ENCODE measurements at places on chromosomes 1 and 21. TPM values are rescaled to one million over a fixed set of nuclear protein-coding genes. Genes with fewer than 3 reads are reported as not detected.

The NR1I3 gene
- total RNA-seq, result not detected

The NTNG1 gene
- total RNA-seq, result 8.6 TPM

The TAF1A gene
- total RNA-seq, result 7.2 TPM

The OLFML2B gene
- 27.4 TPM for total RNA-seq

The PIK3CD gene
- 12.5 TPM for total RNA-seq

The FAM3B gene
- not detected for total RNA-seq

The MYOM3 gene
- under 0.01 TPM for total RNA-seq

The TMPRSS15 gene
- not detected for total RNA-seq

The IL23R gene
- not detected for total RNA-seq

- DNase-seq, result no peak
Observed at GRCh38 chr1:116420417-116421200, 47.6 kb downstream of the ATP1A1 start.

GRCh38 chr1:232868793-232869491 lies 63.7 kb downstream of the MAP10 start:
- DNase-seq, result no peak

- no peak for DNase-seq
Observed at GRCh38 chr1:60988891-60989290, 93.5 kb upstream of the NFIA start.

DNA sequence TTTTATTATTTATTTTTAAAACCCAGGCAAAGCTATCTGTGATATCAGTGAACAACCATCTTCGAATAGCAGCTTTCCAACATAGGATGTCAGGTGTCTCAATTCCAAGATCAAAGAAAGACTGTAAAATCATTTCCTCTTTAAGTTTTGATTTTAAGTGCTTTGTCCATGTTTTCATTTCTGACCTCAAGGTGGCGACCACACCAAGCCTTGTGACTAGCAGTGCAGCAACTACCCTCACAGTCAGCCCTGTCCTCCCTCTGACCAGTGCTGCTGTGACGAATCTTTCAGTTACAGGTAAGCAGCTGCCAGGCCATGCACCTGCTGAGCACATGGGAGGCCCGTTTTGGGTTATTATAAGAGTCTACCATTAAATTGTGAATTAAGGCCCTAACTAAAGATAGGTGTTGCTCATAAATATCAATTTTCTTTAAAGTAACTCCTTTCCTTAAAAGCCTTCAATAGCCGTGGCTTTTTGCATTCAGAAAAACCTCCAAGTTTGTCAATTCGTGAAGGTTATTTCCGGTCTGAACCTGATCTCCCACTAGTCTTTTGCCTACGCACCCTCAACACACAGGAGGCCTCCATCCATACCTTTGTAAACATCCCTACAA lies 117.0 kb downstream of the CD247 start:
- no peak for DNase-seq

DNA sequence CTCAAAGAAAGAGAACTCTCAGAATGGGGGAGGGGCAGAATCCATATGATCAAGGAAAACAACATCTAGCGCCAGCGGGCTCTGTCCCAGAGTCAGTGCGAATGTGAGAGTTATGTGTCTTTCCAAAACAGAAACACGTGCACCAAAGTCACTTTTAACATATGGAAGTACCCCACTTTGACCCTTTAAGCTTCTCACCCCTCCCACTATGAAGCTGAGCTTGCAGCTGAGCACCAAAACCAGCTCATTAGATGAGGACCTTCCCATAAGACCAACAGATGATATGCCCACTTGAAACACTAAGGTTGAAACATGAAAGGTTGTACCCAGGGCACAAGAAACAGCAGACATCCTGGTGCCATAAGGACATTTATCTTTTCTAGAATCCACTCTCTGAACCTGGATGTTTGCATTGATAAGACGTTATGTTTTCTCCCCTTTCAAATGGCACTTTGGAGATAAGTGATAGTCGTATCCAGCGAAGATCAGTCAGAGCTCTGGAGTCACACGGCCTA lies 171.0 kb downstream of the TGFBR3 start:
- no peak for DNase-seq

DNA sequence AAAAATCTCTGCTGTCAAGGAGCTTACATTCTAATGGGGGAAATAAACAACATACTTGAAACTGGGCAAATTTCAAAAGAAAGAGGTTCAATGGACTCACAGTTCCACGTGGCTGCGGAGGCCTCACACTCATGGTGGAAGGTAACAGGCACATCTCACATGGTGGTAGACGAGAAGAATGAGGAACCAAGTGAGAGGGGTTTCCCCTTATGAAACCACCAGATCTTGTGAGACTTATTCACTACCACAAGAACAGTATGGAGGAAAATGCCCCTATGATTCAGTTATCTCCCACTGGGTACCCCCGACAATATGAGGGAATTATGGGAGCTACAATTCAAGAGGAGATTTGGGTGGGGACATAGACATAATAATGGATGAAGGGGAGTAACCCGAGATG lies 226.4 kb downstream of the ZP4 start:
- no peak for DNase-seq

DNA sequence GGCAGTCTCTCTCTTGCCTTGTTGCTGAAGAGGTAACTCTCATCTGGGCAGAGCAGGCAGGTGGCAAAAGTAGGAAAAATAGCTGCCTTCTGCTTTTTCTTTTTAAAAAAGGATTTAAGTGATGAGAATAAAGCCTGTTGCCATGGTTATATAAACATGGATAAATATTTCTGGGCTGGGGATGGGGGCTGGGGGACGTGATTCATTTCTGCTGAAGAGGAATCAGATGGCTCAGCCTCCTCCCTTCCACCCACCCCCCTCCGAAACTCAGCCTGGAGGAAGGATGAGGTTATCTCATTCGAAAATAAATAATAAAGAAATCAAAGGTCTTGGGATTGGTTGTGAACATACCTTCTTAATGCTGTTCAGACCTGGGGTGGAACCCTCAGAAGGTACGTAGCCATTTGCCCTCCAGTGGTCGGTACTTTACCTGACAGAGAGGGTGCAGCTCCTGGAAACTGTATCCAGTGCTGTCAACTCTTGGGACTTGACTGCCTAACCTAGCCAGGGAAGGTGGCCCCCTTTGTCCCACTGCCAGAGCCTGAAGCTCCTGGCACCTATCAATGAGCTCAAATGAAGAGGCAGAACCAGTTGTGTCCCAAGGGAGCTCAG lies 3.8 kb upstream of the INKA2 start:
- no peak for DNase-seq

GRCh38 chr1:229249854-229250644 lies 20.9 kb upstream of the RAB4A start:
- DNase-seq, result no peak

- DNase-seq, result no peak
Observed at GRCh38 chr21:15029077-15029476, 35.7 kb downstream of the NRIP1 start.

DNA sequence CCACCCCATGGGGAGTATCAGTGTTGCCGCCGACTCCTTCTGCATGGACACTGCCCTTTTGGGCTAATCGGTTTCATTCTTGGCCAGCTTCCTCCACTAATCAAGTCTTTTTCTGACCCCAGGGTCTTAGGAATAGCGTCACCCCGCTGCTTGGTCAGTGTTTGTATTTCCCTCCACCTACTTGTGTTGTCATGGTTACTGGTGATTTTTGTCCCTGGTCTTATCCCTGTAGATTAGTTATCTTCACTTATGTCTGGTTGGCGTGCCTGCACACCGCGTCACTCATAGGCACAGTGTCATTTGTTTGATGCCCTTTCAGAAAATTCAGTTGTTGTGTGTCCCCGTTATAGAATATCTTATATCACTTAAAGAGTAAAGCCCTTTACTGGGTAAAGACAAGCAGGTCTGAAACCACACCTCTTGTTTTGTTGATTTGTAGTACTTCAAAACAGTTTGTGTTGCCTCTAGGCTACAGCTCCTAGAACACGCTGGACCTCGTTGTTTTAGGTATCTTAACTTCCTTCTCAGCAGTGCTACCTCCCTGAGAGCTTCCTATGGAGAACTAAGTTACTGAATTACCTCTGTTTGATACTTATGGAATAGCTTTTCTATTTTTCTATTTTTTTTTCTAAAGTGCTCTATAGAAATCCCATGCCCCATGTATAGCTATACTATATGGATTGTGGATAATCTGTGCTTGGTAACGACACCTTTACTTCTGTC lies 868 bp downstream of the PPP1R12B start:
- DNase-seq, result no peak

- no peak for DNase-seq
Observed at GRCh38 chr1:111217183-111217910, 10.2 kb upstream of the CHI3L2 start.

DNA sequence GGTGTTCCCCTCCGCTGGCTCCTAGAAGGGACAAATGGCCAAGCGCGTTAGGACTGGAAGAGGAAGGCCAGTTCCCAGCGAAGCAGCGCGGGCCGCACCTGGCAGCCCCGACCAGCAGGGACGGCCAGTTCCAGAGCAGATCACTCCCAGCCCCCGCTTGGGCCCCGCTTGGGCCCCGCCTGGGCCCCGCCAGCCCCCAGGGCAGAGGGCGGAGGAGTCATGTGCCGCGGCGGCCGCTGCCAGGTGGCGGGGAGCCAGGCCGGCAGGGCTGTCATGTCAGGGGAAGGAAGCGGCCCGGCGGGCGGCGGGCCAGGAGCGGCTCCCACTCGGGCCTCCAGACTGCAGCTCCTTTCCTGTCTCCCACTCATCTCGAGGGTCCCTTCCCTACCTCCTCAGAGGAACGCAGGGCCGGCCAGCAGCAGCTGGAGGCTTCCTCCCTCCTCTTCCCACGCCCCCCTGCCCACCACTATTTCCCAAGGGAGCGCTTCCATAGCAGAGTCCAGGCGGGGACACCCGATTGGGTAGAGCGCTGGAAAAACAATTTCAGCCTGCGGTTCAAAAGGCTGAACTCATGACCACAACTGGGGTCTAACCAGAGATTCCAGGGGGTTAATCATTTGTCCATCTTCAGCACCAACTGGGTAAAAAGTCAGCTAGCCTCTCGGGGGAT lies 16.5 kb downstream of the ZNF697 start:
- peak; percentile 96 for DNase-seq

- no peak for DNase-seq
Observed at GRCh38 chr21:28828981-28829380, 163.7 kb downstream of the LTN1 start.

DNA sequence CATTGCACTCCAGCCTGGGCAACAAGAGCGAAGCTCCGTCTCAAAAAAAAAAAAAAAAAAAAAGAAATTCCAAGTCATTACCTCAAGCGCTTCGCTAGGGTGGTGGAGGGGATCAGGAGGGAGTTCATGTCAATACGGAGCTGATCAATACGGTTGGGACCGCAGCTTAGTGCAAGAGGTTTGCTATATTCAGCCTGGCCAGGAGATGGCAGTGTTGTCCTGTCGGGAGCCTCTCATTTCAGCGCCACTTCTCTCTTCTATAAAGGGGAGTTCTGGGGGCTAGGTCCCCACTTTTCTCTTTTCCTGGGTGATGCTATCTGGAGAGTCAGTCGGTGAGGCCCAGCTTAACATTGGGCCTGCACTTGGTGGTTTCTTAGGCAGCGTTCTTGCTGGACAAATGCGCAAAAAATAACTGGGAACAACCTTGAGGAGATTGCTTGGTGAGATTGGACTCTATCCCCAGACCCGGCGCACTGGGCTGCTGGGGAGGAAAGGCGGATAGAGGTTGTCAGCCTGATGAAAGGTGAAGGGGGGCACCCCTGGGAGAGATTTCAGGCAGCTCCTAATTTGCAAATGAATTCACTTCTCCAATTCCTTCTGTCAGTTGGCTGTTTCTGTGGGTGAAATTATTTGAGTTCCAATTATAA lies 40.4 kb downstream of the KIAA0040 start:
- DNase-seq, result peak; percentile 77

- no peak for DNase-seq
Observed at GRCh38 chr1:50488356-50488755, 65.1 kb upstream of the DMRTA2 start.

DNA sequence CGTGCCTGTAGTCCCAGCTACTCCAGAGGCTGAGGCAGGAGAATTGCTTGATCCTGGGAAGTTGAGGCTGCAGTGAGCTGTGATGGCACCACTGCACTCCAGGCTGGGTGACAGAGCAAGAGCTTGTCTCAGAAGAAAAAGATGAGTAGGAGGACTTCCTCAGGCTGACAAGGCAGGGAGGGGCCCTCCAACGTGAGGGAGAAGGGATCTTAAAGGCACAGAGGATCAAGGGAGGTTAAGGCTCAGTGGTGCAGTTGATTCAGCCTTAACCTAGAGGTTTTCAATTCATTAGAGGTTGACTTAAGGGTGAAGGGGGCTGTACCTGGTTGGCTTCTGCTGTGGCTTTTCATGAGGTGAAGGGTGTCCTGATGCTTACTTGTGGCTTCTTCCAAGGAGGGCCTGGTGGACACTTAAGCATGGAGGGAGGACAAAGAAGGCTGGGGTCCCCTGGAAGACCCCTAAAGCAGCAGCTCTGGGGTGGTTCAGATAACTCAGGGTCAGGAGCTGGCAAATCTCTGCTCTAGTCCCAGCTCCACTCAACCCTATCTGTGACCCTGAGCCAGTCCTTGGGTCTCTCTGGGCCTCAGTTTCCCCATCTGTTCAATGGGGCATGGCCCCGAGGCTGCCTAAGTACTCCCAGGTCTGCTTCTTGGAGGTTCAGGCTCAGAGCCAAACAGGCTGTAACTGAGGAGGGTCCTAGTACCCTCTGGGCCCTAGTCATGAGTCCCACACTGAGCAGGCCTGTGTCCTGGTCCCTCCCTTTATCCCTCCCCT lies 6.3 kb downstream of the EXTL1 start:
- no peak for DNase-seq

DNA sequence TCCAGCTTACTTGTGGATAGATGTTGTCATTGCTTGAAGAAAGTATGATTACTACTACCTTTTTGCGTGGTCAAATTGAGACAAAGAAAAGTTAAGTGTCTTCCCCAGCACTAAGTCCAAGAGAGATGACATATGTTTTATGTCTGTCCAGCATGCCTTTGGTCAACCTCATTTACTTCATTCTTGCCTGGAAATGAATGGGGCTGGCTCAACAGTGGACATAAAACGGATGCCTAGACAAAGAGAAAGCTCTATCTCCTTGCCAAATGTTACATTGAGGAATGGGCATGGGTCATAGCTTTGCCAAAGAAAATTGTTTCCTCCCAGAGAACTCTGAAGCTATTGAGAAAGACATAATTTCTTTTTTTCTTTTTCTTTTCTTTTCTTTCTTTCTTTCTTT lies 82.4 kb upstream of the PLPPR4 start:
- no peak for DNase-seq

- DNase-seq, result no peak
Observed at GRCh38 chr1:161020509-161021164, at the start of gene F11R. Gene F11R (minus strand): TSS chr1:161021152. CDS start chr1:161021073, 79 bp downstream.

DNA sequence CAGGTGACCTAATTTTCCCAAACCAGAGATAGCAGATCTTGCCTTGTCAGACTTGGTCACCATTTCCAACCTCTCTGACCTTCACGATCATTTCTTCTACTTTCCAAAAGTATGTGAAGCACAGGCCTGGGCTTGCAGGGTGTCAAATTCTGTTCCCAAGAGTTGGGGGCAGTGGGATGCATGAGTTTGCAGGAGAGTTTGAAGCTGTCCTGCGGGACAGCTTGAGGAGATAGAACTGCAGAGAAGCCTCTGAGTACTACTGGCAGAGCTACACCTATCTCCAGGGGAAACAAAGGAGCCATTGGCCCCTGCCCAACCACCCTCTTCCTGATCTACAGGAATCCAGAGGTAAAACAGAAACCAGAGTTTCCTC lies 11.3 kb downstream of the TXNIP start:
- peak; percentile 72 for DNase-seq

- DNase-seq, result no peak
Observed at GRCh38 chr1:156448134-156448967, 52.2 kb downstream of the MEF2D start.

Data from sigmoid colon (tissue), 7 donors.